NCI-H1048 (cell line): ENCODE measurements at places on chromosomes 13 and 19.

GRCh38 chr13:48680756-48681392 lies 27.1 kb downstream of the CYSLTR2 start:
- DNase-seq: no peak

GRCh38 chr13:72180253-72180952 lies 313.4 kb upstream of the DACH1 start:
- no peak for DNase-seq

DNA sequence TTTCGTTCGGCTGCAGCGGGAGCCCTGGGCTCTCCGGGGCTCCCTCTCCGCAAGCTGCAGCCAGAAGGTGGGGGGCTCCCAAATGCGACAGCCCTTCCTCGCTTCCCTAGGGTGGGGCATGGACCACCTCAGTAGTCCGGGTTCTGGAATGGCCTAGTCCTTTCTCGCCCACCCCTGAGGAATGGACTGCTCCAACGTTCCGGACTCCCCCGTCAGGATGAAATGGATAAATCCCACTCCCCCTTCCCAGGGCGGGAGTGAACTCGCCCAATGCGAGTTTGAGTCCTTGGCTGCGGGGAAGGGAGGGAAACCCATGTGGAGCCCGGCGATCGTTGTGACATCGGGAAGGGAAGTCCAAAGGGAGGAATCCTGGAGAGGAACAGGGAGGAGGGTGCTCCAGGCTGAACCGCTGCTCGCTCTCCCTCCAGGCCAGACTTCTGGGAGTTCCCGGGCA lies 5.5 kb downstream of the HRC start:
- peak; percentile 62 for DNase-seq

DNA sequence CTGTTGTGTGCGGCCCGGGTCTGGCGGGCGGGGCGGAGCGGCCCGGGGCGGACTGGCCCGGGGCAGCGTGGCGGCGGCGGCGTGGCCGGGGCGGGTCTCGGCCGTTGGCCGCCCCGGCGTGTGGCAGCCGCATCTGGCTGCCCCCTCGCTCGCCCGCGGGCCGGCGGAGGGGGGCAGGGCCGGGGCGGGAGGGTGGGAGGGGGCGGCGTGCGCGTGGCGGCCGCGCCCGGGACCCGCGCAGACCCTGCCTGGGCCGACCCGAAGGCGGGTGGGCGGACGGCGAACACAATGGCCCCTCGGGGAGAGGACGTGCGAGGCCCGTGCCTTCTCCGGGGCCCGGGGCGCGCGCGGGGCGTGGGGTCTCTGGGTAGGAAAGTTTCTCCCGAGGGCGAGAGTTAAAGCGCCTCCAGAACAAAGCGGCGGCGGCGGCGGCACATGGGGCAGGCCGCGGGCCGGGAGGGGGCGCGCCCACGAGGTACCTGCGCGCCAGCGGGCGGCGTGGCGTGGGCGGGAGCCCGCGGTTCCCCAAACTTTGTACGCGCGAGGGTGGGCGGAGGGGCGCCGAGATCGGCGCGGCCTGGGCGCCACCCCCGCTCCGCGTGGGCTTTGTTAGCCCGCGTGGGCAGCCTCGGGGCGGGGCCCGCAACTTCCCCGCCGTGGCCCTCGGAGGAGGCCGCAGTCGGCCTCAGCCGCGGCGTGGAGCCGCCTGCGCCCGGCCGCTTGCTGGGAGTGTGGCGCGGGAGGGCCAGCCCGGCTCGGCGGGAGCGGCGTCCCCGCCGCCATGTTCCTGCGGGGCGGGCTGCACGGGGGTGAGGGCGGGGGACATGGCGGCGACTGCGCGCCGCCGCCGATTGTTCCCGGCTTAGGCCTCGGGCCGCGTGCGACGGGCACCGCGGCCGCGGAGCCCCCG lies 764 bp downstream of the MIR17HG start:
- no peak for DNase-seq

- no peak for DNase-seq
Observed at GRCh38 chr13:111312944-111313590, 7.4 kb upstream of the TEX29 start.

GRCh38 chr19:45601115-45601514 lies 897 bp downstream of the GPR4 start:
- DNase-seq: no peak

DNA sequence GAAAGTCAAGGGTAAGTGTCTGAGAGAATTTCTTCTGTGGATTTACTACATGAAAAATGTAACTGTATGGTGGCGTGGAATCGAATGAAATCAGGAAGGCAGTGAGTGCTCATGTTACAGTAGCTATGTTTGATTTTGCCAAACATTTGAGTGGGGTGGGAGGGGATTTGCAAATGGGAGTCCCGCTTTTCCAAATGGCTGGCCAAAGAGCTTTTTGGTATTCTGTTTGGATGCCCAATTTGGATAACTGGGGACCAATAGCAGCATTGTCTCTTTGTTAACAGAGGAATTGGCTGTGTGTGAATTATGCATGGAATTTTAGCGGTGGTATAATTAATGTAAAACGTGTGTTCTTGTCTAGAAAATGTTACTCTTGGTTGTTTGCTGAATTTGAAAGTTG lies 17.8 kb downstream of the HNRNPM start:
- no peak for DNase-seq

- no peak for DNase-seq
Observed at GRCh38 chr13:68066879-68067513, 836.9 kb upstream of the PCDH9 start.

DNA sequence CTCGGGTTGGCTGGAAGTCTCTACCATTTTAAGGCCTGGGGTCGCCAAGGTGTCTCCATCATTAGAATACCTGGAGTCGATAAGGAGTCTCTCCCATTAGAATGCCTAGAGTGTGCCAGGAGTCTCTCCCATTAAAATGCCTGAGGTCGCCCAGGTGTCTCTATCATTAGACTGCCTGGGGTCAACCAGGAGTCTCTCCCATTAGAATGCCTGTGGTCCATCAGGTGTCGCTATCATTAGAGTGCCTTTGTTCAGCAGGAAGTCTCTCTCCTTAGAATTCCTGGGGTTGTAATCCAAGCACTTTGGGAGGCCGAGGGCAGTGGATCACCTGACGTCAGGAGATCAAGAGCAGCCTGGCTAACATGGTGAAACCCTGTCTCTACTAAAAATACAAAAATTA lies 1533.0 kb downstream of the UQCRFS1 start:
- no peak for DNase-seq

GRCh38 chr13:95678967-95679366 lies 2.0 kb downstream of the DNAJC3 start:
- no peak for DNase-seq

- no peak for DNase-seq
Observed at GRCh38 chr13:44132710-44133109, 240.9 kb upstream of the SERP2 start.

DNA sequence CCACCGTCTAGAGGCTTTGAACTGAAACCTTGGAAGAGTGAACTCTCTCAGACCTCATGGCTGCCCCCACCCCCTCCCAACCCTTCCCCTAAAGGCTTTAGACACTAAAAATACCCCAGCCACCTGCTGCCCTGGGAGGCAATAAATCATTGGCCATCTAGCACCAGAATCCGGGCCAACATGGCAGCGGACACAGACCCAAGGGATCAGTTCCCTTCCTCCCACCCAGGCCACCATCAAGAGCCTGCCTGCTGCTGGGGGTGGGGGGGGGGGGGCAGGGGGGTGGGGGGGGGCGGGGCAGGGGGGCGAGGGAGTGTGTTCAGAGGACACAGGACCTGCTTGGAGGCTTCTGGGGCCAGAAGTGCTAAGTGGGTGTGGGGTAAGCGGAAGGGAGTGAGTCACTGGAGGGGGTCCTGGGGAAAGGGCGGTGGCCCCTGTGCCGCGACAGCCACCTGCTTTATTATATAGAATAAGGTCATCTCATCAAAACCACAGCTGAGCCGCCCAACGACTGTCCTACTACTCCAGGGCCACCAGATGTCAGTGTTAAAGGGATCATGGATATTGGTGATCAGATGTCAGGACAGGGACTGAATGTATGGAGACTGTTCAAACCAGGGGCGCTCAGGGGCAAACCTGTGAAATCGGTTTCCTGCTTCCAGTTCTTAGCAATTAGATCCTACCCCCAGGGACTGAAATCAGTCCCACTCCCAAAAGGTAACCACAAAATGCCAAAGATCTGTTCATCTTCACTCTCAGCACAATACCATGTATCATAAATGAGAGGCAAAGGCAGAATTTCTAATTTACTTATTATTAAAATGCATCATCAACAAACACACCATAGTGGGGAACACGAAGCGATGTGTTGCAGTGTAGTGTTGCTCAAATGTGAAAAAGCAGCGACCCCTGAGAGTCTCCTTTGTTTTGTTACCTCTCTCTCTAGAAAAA lies 24.3 kb downstream of the ARL11 start:
- no peak for DNase-seq

DNA sequence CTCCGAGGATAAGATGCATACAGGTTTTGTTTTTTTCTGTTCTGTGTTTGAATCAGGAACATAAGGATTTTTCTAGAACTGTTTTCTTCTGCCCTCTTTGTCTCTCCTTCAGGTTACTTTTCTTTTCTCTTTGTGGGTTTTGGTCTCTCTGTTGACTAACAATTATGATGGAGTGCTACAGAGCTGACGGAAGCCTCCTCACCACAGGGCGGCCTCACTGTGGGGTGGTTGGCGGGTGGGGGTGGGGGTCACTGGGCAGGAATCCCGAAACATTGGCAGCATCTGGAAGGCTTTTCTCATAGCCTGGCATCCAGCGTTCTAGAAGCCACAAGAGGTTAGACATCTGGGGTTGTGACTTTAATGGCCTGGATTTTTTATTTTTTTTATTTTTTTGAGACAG lies 12.0 kb upstream of the MATK start:
- DNase-seq: no peak

- no peak for DNase-seq
Observed at GRCh38 chr19:4633140-4633967, 6.0 kb upstream of the TNFAIP8L1 start.

DNA sequence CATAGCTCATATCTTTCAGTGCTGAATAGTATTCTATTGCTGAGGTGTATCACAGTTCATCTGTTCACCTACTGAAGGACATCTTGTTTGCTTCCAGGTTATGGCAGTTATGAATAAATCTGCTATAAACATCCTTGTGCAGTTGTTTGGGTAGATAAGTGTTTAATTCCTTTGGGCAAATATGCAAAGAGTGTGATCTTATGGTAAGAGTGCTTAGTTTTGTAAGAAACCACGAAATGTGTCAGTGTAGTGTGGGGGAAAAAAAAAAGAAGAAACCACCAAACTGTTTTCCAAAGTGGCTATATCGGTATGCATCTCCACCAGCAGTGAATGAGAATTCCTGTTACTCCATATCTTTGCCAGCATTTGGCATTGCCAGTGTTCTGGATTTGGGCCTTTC lies 93.3 kb downstream of the PIBF1 start:
- DNase-seq: no peak

- DNase-seq: no peak
Observed at GRCh38 chr13:96090240-96091101, 564 bp downstream of the HS6ST3 start.

DNA sequence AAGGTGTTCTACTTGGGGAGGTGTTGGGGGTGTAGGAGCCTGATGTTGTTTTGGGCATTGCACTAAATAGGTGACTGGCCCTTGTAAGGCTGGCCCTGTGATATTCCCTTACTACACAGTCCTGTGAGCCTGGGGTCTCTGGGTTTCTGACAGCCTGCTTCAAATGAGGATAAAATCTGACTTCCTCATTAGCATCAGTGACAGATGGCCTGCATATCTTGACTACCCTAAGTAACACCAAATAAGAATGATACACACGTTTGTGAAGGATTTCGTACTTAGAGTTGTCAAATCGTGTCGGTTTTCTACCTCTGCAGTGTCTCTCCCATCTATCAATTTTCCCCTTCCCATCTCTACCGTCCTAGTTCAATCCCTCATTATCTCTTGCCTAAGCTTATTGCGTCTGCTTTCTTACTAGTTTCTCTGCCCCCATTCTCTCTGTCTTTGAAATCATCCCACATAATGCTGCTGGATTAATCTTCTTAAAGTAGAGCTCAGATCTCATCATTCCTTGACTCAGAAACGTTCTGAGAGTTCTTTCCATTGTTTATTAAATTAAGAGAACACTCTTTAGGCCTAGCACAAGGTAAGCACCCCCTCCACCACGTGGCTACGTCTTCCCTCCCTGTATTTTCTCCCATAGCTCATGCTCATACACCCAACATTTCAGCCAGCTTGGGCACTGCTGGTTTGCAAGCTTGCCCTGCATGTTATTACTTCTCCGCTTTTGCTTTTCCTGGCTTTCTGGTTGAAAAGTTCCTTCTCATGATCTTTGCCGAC lies 26.2 kb upstream of the CNMD start:
- DNase-seq: no peak

DNA sequence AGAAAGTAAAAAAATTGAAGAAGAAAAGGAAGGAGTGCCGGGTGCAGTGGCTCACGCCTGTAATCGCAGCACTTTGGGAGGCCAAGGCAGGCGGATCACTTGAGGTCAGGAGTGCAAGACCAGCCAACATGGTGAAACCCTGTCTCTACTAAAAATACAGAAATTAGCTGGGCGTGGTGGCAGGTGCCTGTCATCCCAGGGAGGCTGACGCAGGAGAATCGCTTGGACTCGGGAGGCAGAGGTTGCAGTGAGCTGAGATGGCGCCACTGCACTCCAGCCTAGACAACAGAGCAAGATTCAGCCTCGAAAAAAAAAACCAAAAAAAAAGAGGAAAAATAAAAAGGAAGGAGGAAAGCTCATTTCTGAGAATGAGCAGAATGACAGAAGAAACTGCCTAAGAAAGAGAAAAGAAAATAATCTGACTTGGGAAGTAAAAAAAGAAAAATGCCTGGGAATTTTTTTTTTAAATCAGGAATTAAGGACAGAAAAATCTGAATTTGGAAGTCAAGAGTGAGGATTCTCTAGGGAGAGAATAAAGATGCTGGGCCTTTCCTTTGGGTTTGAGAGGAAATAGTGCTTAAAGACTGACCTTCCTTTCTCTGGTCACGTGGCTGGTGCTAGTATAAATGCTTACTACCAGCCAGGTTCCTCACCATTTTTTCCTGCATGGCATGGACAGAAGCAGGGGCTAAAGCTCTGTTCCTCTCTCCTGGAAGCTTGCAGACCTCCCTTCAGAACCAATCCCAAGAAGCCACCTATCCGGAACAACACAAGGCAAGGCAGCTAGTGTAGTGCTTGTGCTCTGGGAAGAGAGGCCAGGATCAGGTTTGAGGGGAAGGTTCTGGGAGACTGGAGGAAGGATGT lies at the start of gene FFAR2:
Gene FFAR2, plus strand, starts transcription at position 652 of the 864 bp plus-strand sequence. CDS start 1,458 bp downstream, outside the sequence.
- no peak for DNase-seq

GRCh38 chr19:27734496-27735220 lies 1478.3 kb downstream of the UQCRFS1 start:
- no peak for DNase-seq

DNA sequence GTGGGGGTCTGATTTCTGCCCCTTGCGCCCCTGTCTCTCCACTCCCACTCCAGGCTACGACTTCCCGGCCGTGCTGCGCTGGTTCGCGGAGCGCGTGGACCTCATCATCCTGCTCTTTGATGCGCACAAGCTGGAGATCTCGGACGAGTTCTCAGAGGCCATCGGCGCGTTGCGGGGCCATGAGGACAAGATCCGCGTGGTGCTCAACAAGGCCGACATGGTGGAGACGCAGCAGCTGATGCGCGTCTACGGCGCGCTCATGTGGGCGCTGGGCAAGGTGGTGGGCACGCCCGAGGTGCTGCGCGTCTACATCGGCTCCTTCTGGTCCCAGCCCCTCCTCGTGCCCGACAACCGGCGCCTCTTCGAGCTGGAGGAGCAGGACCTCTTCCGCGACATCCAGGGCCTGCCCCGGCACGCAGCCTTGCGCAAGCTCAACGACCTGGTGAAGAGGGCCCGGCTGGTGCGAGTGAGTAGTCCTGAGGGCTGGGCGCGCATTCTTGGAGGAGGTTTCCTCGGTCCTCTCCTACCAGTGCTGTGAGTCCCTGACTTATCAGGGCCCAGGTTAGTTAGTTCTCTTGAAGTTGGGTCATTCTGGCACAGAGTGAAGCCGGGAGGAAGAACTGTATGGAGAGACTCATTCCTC lies 12.7 kb downstream of the EHD2 start:
- DNase-seq: no peak
